ENCODE measurements at places on chromosomes 6 and 20. TPM values are rescaled to one million over a fixed set of nuclear protein-coding genes. Genes with fewer than 3 reads are reported as not detected.

- ATAC-seq = no peak
Observed at GRCh38 chr6:123635567-123635966, 1.2 kb downstream of the TRDN start.

GRCh38 chr6:47447722-47448121, 29.9 kb upstream of the CD2AP start:
- ATAC-seq = no peak

DNA sequence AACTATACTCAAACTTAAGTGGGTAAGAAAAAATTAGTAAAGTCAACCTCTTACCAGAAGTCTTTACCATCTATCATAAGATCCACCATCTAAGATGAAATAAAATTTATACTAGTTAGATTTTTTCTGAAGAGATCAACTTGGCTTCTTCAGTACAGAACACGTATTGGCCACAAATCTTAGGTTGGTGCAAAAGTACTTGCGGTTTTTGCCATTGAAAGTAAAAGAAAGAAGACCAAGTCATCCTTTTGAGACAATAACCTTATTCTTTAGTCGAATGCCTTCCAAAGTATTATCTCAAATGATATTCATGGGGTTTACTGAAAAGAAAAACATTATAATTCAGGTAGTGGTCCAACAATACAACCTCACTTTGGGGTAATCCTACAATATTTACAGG, 292.6 kb upstream of the PTCHD4 start:
- ATAC-seq = no peak

GRCh38 chr6:111987295-111987694, 66.6 kb upstream of the CCN6 start:
- no peak for ATAC-seq

DNA sequence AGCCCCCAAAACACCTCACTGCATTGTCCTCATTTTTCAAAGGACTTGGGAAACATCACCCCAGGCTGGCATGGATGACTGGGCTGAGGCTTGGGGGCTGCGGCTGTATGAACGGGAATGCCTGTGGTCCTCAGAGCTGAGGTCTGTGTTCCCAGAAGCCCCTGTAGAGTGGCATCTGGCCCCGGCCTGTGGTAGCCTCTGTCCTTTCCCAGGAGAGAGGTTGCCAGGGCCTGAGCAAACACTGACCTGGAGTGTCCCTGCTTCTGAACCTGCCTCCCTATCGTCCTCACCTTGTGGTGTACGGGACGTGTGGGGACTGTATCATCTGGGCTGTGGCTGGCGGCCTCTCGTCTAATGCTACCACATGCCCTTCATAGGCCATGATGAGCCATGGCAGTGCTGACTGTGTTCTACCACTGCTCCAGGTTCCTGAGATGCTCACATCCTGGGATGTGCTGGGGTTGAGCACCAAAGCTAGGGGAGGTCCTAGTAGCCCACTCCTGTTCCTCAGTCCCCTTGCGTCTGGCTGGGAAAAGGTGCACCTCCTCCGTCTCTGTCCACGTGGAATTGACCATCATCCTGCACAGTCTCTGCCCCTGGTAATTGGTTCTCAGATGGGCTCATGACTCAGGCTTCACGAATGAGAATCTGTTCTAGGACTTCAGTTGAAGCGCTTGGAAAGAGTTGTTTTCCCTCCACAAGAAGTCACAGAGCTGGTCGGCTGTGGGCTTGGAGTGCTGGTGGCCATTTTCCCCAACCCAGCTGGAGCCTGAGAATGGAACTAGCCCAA, 27.6 kb downstream of the PHACTR3 start:
- no peak for ATAC-seq

DNA sequence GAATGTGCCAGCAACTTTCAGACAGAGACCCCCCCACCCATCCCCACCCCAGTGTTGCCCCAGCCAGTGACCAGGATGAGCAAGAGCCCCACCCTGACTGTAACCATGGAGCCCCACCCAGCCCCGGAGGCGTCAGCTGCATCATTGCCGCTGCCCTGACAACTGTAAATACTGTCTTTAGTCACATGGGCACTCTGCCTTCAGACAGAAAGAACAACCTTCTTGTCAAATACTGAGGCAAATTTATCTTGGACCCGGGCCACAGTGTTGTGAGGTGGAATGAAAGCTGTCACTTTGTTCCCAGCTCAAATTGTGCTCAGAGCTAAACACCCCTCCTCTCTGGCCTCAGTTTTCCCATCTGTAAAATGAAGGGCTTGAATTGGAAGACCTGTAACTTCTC, 23.7 kb downstream of the MOCS3 start:
- no peak for ATAC-seq

The NMBR gene
- not detected for total RNA-seq
